Osteocyte (in vitro differentiated cells): ENCODE measurements at places on chromosomes 4 and X.

DNA sequence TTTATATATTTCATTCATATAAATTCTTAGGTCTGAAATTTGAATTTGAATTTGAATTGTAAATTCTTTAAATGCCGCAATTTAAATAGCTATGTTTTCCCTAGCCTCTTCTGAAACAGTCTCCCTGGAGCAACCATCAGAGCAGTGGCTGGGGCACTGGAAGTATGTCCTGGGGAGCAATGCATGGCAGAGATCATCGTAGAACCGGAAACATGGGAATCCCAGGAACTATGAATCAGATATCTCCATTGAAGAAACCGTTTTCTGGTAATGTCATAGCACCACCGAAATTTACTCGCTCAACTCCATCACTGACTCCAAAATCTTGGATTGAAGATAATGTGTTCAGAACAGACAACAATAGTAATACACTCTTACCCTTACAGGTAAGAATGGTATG lies 4.9 kb downstream of the CPEB2 start:
- DNase-seq: no peak

- no peak for DNase-seq
These were observed 25.3 kb downstream of the FBXW7 start for GRCh38 chr4:152510349-152511147.

- no peak for DNase-seq
These were observed 1.4 kb downstream of the JADE3 start for GRCh38 chrX:46913667-46914066.

DNA sequence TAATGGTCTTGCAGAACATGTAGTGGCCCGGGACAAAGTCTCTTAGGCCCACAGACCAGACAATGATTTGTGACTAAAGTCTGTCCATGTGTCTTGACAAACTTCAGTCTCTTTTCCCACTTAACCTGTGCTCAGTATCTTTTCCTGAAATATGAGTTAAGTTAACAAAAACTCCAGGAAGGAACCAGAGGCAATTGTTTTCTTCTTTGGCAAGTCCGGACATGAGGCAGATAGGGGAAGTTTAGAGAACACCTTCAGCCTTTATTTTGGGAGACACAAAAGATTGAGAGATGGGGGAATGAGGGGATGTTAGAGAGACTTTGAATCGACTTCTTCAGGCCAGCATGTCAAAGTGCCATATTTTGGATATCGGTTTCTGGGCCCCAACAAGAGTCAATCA lies 80.2 kb upstream of the FRMPD4 start:
- DNase-seq: no peak

- no peak for DNase-seq
These were observed 419.9 kb downstream of the SPRY1 start for GRCh38 chr4:123816462-123816861.

DNA sequence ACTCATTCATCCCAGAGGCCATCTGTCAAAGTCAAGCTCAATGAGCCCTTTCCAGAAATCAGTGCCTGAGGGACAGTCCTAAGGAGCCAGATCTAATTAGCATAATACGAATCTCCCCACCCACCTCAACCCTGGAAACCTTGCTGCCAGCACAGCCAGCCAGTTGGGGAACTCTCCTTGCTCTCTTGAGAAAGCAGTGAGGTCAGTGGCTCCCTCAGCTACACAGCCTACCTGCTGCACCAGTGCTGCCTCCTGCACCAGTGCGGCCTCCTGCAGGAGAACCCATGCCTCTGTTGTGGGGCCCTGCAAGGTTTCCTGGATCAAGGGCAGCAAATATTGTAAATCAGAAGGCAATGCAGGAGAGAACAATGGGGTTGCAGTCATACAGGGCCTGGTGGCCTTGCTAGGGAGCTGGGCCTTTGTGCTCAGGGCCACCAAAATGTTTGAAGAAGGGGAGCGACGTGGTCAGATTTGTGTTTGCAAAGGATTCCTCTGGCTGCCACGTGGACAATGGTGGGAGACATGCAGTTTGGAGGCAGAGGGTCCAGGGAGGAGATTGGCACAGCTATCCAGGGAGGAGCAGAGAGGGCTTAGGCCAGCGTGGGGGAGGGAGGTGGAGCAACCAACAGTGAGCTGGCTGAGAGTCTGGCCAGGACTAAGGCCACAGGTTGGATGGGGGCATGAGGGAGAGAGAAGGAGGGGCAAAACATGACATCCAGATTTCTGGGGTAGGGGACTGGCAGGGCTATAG lies 124.3 kb upstream of the MAMLD1 start:
- DNase-seq: peak; percentile 60

- DNase-seq: no peak
These were observed 76.4 kb downstream of the NBDY start for GRCh38 chrX:56805399-56805798.
